ENCODE measurements at places on chromosomes 7 and 10.

DNA sequence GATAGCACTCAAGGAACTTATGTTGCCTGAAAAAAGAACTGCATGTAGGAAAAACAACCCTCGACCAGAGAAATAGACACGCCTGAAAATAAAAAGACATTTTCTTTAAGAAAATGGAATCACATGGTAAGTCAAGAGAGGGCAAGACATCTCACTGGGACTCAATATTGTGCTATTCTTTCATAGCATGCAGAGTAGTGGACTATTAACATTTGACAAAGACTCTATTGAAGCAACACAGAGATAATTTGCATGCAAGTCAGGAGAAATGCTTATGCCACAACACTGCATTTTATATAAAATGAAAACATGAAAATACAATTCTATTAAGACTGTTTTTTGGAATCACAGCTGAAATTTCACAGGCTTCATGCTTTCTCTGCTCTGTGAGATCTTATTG lies 77.9 kb upstream of the RHOBTB1 start:
- no peak for DNase-seq

DNA sequence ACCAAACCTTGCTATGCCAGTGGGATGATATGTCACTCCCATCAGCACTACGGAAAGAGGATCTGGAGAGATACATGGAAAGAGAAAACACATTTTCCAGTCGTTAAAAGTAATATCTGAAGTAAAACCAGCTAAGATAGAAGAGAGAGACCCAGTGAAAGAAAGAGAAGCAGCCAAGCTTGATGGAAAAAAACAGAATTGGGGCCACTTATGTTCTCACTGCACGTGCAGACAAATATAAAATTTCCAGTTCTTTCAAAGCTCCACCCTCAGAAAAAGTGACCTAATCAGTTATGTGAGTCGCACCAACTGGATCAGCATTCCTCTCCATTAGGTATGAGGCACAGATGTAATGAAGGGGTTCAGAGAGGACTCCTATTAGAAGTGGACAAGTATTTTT lies 266.1 kb downstream of the MTERF1 start:
- no peak for DNase-seq

- DNase-seq: peak; percentile 3
These were observed 7.9 kb downstream of the SLC25A28 start for GRCh38 chr10:99612167-99612831.

- peak; percentile 58 for DNase-seq
These were observed at the start of gene CALY for GRCh38 chr10:133336577-133337369. CALY (minus strand) TSS chr10:133336896; CDS start chr10:133328989, 7,907 bp downstream.

DNA sequence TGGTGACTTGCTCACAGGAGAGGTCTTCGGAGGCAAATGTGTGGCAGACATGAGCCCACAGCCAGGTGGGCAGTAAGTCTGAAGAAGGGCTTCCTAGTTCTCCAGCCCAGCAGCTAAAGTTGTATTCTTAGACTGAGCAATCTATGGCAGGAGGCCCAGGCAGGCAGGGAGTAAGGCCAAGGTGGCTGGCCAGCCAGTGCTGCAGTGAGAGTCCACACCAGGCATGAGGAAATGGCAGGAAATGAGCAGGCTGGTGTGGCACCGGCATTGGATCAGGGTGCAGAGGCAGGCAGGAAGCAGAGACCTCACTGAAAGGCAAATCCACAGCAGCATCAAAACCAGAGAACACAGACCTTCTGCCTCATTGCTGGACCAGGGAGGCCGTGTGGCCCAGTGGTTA lies 84.6 kb upstream of the PDE1C start:
- DNase-seq: no peak

GRCh38 chr7:69963393-69963792 lies 365.1 kb downstream of the AUTS2 start:
- DNase-seq: no peak

DNA sequence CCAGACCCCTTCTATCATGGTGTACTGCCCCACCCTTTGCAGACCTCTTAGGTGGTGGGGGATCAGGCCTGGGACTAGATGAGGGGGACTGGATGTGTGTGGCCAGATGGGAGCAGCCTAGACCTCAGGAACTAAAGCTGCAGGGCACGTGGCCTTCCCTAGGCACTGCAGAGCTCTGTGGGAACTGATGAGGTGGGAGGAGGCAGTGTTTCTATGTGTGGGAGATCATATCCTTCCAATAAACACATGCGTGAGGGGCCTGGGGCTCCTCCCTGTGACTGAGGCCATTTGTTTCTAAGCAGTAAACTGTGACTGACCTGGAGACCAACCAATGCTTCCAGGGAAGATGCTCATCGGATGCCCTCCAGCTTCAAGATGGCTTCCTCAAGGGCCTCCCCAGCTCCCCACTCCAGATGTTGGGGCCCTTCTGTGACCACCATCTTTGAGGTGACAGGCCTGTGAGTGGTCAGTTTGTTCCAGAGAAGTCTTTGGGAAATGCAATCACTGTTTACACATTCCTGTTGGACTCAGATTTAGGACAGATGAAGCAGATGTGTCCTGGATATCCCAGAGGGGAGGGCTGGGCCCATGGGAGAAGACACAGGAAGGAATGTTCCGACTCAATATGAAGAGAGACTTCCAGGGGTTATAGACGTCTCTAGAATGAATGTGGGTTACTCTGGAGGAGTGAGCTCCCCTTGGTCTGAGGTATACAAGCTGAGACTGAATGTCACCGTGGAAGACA lies 23.6 kb upstream of the ZCCHC24 start:
- DNase-seq: no peak

- no peak for DNase-seq
These were observed 163.2 kb downstream of the SEM1 start for GRCh38 chr7:96546426-96546825.

GRCh38 chr10:17473228-17473950 lies 19.0 kb upstream of the ST8SIA6 start:
- no peak for DNase-seq

GRCh38 chr7:47582764-47583738 lies 1.1 kb upstream of the TNS3 start:
- DNase-seq: no peak

DNA sequence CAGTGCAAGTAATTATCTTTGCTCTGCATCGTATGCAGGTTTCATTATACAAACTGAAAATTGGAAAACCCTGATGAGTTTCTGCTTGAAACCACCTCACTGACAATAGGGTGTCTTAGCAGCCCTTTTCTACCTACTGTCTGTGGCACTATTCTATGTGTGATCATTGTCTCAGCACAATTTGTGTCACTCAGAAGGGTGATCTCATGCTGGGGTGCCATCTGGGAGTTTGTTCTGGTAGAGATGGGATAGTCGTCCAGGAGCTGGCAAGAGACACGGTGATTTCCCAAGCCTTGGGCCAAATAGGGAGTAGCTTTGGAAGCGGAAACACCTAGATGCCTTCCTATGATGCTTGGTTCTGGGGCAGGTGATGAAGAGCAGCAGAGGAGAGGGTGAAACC lies 186.3 kb downstream of the FRMD4A start:
- no peak for DNase-seq

GRCh38 chr10:17353568-17354300 lies 100.7 kb downstream of the ST8SIA6 start:
- DNase-seq: no peak

DNA sequence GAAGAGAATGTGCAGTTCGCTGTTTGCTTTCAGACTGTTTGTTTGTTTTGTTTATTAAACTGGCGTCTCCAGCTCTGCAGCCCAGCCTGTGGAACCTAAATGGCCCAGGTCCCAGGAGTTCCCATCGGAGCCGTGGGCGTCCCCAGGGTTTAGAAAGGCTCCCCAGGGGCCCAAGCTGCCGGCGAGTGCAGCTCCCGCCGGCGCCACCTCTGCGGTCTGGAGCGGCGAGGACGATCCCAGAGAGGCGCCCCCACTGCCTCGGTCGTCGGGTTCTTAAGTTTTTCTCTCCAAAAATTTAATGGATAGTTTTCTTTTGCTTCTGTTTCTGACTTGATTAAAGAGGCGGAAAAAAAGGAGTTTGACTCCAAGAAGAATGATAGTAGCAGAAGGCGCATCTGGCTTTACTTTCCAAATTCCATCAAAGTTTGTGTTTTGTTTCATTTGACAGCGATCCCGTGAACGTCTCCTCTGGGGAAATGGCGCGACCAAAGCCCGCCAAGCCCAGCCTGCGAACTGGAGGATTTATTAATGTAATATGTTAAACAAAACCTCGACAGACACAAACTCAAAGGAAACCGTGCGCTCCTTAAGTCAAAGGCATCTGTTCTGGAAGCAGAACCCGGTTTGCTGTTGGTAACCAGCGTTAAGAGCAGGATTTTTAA lies 718 bp upstream of the FZD1 start:
- no peak for DNase-seq

GRCh38 chr7:105173586-105173985 lies 159.6 kb downstream of the KMT2E start:
- DNase-seq: no peak

DNA sequence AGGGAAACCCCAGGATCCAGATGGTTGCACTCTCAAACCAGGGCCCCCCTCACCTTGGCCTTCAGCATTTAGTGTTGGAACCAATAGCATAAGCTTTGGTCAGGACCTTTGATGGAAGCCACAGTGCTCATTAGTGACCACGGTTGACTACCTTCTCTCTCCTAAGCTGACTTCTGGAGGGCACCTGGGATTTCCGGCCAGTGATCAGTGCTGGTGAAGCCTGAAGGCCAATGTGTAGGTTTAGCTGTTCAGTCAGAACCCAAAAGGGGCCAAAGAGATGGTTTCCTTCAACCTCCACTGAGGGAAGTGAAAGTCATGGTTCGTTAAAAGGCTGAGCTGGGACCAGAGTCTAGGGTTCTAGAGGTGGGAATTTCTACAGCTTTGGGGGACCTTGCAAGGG lies 46.4 kb downstream of the TCF7L2 start:
- no peak for DNase-seq

- DNase-seq: no peak
These were observed 67.0 kb downstream of the ZRANB1 start for GRCh38 chr10:125008689-125009638.

DNA sequence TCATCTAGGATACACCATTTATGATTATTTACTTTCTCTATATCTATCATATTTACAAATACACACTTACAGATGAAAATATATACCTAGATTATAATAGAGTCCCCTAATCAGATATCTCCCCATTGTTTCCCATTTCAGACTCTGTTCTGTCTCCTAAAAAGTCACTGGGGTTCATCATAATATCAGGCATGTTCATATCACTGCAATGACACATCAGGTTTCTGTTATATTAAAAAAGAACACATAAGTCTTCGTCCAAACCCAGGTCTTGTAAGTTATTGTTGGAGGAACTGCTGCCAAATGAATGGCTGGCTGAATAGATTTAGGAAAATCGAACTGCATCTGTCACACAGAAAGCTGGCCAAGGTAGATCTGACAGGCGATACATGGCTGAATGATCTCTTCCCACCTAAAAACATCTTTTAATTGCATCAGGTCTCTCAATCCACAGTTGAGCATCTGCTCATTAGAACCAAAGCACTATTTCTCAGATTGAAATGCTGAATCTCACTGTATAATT lies 178.7 kb downstream of the CACNA2D1 start:
- DNase-seq: no peak

DNA sequence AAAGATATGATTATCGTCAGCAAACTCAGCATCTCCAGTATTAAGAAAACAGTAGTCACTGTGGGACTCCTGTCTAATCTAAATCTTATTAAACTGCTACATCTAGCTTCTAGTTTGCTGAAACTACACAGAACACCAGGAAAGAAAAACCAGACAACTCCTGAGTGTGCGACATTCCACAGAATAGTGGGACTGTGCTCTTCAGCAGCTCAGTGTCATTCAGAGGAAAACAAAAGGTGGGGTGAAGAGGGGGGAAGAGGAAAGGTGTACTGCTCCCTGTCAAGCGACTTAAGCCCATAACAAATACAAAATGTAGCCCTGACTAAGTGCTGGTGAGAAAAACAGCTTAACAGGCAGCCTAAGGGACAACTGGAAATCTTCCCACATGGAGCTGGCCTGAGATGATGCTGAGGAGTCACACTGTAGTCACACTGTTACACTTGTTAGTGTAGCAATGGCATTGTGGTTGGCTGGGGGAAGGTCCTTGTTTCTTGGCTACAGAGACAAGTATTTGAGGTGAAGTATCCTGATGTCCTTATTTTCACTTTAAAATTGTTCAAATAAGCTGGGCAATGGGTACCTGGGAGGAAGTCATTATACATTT lies 135.5 kb downstream of the USP6NL start:
- DNase-seq: no peak

- no peak for DNase-seq
These were observed 84.8 kb upstream of the ASAH2 start for GRCh38 chr10:50336140-50336539.

DNA sequence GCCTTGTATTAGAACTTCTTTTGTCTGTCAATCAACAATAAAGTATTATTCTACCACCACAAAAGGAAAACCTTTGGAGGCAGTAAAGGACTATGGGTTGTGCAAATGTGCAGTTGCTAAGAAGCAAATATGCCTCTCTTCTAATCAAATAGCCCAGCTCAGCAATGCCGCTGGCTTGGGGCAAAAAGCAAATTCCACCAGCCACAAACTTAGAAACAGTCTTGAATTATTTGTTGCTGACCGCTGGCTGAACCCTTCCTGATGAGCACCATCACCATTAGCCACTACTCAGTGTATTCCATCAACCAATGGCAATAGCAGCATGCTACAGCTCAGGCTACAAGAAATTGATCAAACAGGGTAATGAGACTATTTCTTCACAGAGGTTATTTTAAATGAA lies 51.0 kb downstream of the SKAP2 start:
- no peak for DNase-seq

DNA sequence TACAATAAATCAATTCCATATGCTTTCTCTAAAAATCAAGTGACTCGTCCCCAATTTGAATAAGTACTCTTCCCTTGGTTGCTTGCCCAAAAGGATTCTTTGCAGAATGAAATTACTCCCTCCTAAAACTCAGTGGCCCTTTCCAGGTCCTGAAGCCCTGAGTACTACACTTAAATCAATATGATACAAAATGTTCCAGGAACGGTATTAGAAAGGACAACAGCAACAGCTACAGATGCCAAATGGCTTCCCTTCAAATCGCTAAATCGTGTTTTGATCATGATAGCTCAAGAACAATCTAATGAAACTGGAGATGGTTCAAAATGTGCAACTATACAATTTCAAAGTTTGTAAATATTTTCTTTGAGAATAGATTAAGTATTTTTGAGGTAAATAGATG lies 59.4 kb downstream of the TPK1 start:
- DNase-seq: no peak

DNA sequence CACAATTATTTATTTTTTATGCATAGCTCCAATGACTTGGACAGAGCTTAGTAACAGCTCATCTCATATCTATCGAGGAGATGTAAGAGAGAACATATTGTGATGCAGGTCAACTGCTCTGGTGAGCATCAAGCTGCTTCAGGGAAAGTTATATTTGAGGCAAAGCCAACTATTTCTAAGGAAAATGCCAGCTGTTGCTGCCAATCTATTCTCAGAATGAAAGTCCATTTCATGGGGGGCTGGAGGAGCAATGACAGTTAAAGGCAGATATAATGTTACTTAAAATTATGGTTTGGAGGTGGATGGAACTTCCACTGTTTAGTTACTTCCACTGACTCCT lies 424.8 kb downstream of the KIF20B start:
- no peak for DNase-seq

- no peak for DNase-seq
These were observed 269.8 kb downstream of the ADARB2 start for GRCh38 chr10:1467334-1468076.

Measured in activated CD4-positive, CD25-positive, alpha-beta regulatory T cell treated with anti-CD3 and anti-CD28 coated beads, Interleukin-2, amount 50 U/mL, for 16 hours (primary cell).